CD4-positive, CD25-positive, alpha-beta regulatory T cell (primary cell): ENCODE measurements at places on chromosomes 5 and 9.
A peak's percentile ranks its signal among the peaks of the same experiment; 100 is the strongest.

DNA sequence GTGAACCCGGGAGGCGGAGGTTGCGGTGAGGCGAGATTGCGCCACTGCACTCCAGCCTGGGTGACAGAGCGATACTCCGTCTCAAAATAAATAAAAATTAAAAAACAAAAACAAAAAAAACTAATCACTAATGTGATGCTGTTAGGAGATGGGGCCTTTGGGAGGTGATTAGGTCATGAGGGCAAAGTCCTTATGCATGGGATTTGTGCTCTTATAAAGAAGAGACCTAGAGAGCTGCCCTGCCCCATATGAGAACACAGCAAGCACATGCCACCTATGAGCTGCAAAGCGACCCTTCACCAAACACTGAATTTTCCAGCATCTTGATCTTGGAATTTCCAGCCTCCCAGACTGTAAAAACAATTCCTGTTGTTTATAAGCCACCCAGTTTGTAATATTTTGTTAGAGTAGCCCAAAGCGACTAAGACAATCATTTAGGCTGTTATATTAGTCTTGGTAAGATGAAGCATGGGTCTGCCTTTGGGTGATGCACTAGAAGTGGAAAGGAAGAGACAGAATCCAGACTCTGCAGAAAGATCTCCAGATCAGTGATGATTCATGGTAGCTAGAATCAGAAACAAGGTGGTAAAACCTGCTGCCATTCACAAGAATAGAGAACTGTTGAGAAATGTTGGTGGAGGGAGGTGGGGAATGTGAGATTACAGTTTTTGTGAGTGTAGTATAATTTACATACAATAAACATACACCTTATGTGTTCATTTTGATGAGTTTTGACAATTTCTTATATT lies 26.2 kb downstream of the GPR21 start:
- no peak for DNase-seq

- DNase-seq = peak; percentile 50
Observed at GRCh38 chr9:128072144-128073021, 4.4 kb downstream of the SLC25A25 start.

DNA sequence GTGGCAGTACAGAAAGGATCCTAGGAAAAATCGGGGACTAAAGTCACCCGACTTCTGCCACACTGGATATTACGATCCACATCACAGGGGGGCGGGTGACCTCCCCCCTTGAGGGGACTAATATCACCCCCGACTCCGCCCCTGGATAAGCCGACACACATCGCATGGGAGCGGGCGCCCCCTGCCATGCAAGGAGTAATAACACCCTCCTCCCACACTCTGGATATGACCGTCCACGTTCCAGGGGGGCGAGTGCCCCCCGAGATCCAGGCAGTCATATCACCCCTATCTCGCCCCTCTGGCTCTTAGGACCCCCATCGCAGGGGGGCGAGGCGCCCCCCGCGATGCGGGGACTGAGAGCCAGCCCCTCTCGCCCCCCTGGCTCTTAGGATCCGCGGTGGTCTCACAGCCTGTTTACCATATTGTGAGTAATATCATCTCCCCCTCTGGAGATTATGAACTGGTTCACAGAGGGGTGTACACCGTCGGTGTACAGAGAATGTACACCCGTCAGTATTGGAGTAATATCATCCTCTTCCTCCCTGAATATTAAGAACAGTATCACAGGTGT lies 423.0 kb downstream of the DIRAS2 start:
- no peak for DNase-seq

DNA sequence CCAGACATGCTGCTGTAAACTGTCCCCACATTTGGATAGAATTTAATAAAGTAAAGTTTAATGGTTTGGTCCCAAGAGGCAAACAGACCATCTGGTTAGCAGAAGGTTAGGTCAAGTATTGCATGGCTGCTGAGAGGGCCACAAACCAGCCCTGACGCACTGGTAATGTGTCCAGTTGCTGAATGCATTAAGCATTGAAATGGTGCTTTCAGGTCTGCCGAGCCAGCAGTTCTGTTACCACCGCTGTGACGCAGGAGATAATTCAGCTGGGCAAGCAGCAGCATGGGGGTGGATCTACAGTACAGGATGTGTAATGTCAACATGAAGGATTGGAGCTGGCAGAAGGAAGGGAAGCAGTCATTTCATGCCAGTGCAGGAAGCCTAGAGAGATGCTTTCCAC lies 16.0 kb downstream of the ZNF462 start:
- DNase-seq = no peak

- no peak for DNase-seq
Observed at GRCh38 chr5:132424167-132424880, 54.8 kb downstream of the SLC22A5 start.

GRCh38 chr5:51652980-51653379 lies 269.7 kb downstream of the ISL1 start:
- no peak for DNase-seq

GRCh38 chr9:70656281-70656680 lies 241.8 kb upstream of the KLF9 start:
- DNase-seq = no peak

DNA sequence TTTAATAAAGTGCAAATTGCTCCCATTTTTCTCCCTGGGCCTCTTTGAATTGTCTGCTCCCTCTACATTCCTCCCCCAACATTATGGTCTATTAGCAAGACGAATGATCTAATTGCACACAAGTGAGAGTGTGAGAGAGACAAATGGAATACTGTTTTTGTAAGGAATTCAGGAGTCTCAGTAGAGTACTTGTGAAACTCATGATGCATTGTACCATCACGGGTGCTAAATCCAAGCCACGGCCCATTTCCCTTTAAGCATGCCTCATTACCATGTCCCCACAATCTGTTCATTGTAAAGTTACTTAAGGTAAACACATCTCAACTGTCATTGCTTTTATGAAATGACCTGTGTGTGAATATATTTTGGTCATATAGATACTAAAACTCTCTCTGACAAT lies 62.8 kb downstream of the CD180 start:
- no peak for DNase-seq

DNA sequence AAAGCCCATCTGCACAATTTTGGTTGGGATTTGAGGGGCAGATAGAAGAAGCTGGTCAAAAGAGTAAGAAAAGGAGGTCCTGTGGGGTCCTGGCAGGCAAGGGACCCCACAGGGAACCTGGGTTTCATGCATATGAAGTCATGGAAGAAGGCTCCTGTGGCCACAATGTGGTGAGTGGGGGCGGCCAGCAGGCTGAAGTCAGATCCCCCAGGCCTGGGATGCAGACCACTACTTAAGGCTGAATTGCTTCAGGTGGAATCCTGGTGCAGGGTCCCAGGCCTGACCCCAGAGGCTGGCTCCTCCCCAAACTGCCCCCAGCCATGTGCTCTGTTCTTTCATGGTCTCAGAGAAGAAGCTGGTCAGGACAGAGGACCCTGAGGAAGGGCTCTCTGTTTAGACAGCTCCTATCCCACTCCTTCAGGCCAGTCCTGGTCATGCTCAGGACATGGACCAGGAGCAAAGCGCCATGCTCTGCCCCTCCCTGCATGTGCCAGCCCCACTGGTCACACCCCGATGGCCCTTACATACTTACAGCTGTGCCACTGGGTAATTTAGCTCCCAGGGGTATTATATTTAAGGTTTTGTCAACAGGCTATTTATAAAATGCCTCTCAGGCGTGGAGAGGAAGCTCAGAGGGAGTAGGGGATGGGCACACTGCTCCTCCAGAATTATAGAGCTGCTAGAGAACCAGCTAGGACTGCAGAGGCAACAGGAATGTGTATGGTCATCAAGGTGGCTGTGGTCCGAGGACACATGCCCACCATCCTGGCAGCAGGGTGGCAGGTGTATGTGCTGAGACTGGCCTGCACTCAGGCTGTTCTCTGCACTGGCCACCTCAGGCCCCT lies 33.4 kb downstream of the C5orf15 start:
- DNase-seq = no peak

- DNase-seq = no peak
Observed at GRCh38 chr5:148798786-148799185, 27.6 kb upstream of the ADRB2 start.

- DNase-seq = no peak
Observed at GRCh38 chr5:11248966-11249365, 487.9 kb upstream of the DAP start.

- DNase-seq = no peak
Observed at GRCh38 chr5:122870219-122870856, 24.9 kb downstream of the SNX24 start.

- DNase-seq = no peak
Observed at GRCh38 chr5:96576876-96577275, 85.3 kb upstream of the CAST start.

DNA sequence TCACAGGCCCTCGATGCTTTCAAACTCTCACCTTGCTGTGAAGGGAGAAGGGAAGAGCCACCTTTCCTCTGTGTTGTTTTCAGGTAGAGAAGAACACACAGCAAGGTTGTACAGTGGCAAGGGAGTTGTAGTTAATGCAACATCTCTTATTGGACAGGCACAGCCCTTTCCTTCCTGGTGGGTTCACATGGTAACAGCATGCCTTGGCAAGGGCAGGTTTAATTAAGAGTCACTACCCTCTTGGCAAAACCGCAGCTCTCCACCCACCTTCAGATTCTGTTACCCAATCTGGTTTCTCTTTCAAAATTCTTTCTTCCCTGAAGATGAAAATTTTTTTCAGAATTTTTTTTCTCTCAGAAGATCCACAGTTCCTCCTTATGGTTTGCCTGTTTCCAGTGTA lies 253.1 kb downstream of the TLR4 start:
- DNase-seq = no peak

- no peak for DNase-seq
Observed at GRCh38 chr9:135167849-135168655, 80.6 kb downstream of the OLFM1 start.

DNA sequence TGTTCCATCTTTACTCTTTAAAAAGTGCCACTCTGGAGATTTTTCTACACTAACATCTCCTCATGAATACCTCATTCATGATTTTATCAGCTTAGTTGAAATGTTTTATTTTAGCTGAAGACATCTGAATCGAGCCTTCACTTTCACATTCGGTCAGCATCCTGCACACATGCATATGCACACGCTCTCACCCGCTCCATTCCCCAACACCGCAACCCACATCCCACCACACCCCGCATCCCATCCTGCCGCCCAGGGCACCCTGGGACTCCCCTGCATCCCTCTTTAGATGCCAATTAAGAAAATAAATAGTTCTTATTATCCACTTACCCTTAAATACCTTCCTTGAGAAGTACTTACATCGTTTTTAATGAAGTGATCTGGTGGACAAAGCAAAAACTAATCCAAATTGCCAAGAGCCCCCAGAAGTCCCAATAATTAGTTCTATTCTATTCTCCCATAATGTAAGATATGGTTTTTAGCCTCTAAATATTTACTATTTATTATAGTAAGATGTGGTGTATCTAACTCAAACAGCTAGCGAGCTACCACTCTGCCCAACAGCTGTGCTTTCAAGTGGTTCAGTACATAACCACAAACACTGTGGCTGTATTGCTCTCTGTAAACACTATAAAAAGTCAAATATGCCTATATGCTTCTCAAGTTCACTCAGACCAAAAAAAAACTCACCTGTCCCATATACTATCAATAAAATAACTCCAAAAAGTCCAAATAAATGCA lies 38.2 kb downstream of the GZMK start:
- DNase-seq = peak; percentile 49

- no peak for DNase-seq
Observed at GRCh38 chr5:5792106-5792505, 369.6 kb downstream of the ICE1 start.

DNA sequence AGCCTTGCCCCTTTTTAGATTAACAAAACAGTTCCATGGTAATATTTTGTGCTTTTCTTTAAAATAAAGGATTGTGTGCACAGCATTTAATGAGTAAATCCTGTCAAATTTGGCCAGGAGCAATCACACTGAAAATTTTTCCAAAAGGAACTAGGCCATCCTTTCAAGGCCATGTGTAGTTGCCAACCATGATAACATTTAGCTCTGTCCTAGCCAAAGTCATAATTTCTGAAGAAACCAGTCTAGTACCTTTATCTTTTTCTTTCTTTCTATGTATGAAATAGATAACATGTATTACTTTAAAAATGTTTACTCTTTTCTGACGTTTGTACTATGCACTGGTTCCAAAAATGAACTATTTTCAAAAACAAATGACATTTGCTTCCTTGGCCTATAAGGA lies 143.7 kb downstream of the PBX3 start:
- DNase-seq = no peak

DNA sequence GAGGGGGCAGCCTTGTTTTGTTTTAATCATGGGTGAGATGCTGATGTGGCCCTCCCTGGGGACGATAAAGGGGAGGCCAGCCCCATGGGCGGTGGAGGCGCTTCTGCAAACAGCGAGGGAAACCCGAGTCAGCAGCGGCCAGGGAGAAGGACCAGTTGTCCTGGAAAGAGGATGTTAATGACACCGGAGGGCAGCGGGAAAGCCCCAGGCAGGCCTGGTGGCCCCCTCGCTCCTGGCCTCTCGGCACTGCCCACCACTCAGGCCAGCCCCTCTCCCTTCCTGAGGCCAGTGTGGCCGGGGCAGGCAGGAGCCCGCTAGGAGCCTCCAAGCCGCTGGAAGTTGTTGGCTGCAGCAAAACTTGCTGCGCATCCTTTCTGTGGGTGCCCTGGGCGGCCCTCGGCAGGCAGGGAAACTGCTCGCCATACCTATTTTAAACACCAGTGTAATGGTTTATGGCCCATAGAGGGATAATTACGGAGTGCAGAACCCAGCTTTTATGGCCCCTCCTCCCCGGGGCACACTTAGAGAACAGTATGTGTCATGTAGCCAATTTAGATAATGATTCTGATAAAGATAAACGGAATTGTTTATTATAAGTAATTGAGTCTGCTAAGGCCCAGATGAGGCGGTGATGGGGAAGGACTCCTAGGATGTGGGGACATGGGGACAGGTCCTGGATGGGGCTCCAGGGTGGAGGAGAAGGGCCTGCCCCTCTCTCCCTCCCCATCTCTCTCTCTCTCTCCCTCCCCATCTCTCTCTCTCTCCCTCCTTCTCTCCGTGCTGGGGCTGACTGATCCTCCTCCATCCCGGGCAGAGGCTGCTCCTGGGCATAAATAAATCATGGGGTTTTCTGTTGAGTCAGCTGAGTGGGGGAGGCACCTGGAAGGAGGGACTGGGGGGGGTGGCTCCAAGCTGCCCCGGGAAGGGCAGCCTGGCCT lies 36.9 kb downstream of the LMX1B start:
- DNase-seq = no peak

- no peak for DNase-seq
Observed at GRCh38 chr5:134570886-134571285, 45.4 kb downstream of the JADE2 start.

DNA sequence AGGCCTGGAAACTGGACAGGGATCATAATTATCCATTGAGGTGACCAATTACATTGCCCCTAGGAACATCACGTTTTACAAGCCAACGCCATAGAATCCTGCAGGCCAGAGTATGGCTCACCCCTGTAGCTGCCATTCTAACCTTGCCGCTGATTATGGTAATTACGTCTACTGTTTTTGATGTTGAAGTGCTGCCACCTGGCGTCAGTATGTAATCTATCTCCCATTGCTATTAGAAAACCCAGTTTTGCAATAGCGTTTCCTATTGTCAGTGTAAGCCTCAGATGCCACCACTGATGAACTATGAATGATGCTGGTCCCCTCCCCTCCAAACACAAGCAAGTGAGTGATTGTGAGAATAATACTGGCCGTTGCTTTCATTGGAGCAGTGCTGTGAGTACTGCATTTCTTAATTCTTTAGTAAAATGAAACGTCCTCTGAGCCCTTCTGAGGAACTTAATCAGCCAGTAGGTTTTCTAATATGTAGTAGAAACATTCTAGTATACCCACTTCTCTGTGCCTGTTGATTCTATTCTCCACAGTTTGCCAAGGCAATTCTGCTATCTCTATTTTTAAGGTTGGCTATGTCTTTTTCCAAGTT lies 100.5 kb upstream of the NMUR2 start:
- peak; percentile 34 for DNase-seq

- no peak for DNase-seq
Observed at GRCh38 chr5:144972317-144972716, 801.6 kb downstream of the KCTD16 start.

- no peak for DNase-seq
Observed at GRCh38 chr9:91736898-91737601, 213.0 kb downstream of the ROR2 start.
